ENCODE measurements at places on chromosomes 6 and 20.
A peak's percentile ranks its signal among the peaks of the same experiment; 100 is the strongest.

GRCh38 chr6:45653117-45653883 lies 275.6 kb upstream of the SUPT3H start:
- peak; percentile 21 for DNase-seq
- no peaks in the 10 kb centered on the region for H3K27me3 ChIP-seq
- no peak overlapping the region for H3K4me3 ChIP-seq
- H3K4me1 ChIP-seq: no peaks in the 10 kb centered on the region
- H3K36me3 ChIP-seq: no peaks in the 10 kb centered on the region
- no peak overlapping the region for H3K27ac ChIP-seq

DNA sequence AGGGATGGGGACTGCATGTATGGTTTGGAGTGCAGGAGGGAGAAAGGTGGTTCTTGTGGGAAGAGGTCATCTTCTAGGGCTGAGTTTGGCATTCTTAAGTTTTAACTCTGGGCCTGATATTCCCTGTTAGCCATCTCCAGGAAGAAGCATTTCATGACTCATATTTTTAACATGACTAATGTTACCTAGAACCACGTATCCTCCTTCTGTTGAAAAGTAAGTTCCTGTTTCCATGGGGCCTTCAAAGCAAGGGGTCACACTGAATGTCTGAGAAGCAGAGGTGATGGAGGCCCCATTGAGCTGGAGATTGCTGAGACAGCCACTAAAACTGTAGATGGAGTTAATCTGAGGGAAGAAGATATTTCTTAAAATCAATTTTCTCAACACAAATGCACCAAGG lies 30.2 kb downstream of the FAM229B start:
- no peak overlapping the region for H3K27ac ChIP-seq
- H3K27me3 ChIP-seq: no peaks in the 10 kb centered on the region
- no peak overlapping the region for H3K4me3 ChIP-seq
- H3K4me1 ChIP-seq: no peaks in the 10 kb centered on the region
- no peak for DNase-seq

- no peak overlapping the region for H3K4me3 ChIP-seq
- H3K27ac ChIP-seq: no peak overlapping the region
- H3K36me3 ChIP-seq: no peaks in the 10 kb centered on the region
- H3K27me3 ChIP-seq: no peaks in the 10 kb centered on the region
- DNase-seq: no peak
- H3K4me1 ChIP-seq: no peaks in the 10 kb centered on the region
Observed at GRCh38 chr20:35972462-35972861, 4.1 kb downstream of the CNBD2 start.

GRCh38 chr6:92962846-92963245 lies 456.5 kb downstream of the EPHA7 start:
- no peak overlapping the region for H3K4me3 ChIP-seq
- DNase-seq: no peak
- no peaks in the 10 kb centered on the region for H3K27me3 ChIP-seq
- no peak overlapping the region for H3K27ac ChIP-seq
- no peaks in the 10 kb centered on the region for H3K4me1 ChIP-seq

GRCh38 chr6:167877994-167878779 lies 51.5 kb downstream of the AFDN start:
- DNase-seq: no peak
- no peaks in the 10 kb centered on the region for H3K4me1 ChIP-seq
- H3K27ac ChIP-seq: no peak overlapping the region
- H3K4me3 ChIP-seq: no peak overlapping the region

DNA sequence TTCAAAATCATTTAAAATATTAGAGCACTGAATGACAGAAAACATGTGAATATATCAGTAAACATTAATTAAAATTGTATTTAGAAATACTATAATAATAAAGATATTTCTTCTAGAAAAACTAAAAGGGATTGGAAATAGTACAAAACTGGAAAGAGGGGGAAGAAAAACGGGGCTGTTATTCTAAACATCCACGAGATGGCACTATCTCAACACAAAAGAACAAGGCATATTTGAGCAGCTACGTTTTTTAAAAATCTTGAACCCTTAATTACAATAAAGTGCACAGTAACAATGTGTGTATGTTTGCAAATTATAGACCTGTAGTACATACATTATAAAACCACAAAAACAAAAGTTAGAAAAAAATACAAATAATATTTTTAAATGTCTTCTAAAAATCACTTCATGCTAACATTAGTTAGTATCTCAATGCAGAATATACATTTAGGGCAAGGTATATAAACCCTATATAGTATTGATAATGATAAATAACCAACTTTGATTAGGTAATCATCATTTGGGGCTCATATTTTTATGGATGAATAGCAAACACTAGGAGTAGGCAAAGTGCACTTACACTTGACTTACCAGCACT lies 42.5 kb upstream of the PNISR start:
- no peaks in the 10 kb centered on the region for H3K4me1 ChIP-seq
- no peak overlapping the region for H3K27ac ChIP-seq
- no peaks in the 10 kb centered on the region for H3K27me3 ChIP-seq
- no peak for DNase-seq

DNA sequence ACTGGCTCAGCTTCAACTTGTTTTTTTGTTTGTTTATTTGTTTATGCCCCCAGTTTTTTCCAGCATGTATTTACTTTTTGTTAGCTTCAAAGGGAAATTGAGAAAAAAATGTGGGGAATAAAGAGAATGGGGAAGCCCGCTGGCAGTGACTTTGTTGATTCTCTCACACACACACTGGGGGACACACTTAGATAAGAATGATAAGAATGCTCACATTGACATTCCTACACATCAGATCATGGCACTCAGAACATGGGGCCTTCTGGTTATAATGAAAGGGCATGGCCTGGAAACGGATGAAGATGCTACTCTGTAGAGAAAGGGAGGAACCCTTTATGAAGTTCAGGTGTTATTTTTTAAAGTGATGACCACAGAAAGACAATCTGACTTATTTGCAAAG lies 15.6 kb upstream of the DAAM2 start:
- H3K4me1 ChIP-seq: peaks cover 7% of the 10 kb centered on the region
- no peak overlapping the region for H3K4me3 ChIP-seq
- H3K36me3 ChIP-seq: no peaks in the 10 kb centered on the region
- DNase-seq: no peak
- peak overlapping the region; percentile 52 for H3K27ac ChIP-seq

GRCh38 chr6:111894951-111895350 lies 21.7 kb upstream of the FYN start:
- H3K4me1 ChIP-seq: no peaks in the 10 kb centered on the region
- H3K27ac ChIP-seq: no peak overlapping the region
- no peak overlapping the region for H3K4me3 ChIP-seq
- H3K27me3 ChIP-seq: no peaks in the 10 kb centered on the region

DNA sequence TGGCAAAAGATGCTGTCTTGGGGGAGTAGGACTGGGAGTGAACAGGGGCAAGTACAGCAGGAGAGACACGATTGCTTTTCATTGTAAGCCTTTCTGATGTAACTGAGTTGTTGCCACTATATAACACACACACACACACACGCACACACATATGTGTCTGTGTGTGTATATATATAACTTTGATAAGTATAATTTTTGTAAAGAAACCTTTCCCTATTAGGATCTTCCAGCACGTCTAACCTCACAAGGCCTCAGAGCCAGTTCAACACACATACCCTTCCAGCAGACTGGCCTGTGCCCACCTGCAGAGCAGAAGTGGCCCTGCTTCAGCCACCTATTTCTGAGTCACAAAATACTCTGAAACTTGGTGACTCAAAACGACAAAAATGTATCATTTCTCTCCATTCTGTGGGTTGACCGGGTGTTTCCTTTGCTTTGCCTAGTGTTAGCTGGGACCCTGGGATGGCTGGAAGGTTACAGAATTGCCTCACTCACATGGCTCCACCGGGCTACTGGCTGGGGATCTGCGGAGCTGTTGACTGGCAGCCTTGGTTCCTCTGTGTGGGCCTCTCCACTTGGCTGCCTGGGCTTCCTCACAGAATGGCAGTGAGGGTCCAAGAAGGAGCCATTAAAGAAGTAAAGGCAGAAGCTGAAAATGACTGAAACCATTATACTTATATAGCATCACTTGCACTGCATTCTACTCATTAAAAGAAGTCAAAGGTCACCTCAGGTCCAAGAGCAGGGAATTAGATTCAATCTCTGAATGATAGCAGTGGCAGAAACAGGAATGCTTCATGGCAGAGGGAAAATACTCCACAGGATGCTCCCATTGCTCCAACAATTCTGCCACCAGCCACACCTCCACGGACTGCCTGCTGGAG lies 126.4 kb downstream of the BANF2 start:
- H3K27ac ChIP-seq: no peak overlapping the region
- no peaks in the 10 kb centered on the region for H3K4me1 ChIP-seq
- DNase-seq: no peak
- no peak overlapping the region for H3K4me3 ChIP-seq
- no peaks in the 10 kb centered on the region for H3K36me3 ChIP-seq
- no peaks in the 10 kb centered on the region for H3K27me3 ChIP-seq

DNA sequence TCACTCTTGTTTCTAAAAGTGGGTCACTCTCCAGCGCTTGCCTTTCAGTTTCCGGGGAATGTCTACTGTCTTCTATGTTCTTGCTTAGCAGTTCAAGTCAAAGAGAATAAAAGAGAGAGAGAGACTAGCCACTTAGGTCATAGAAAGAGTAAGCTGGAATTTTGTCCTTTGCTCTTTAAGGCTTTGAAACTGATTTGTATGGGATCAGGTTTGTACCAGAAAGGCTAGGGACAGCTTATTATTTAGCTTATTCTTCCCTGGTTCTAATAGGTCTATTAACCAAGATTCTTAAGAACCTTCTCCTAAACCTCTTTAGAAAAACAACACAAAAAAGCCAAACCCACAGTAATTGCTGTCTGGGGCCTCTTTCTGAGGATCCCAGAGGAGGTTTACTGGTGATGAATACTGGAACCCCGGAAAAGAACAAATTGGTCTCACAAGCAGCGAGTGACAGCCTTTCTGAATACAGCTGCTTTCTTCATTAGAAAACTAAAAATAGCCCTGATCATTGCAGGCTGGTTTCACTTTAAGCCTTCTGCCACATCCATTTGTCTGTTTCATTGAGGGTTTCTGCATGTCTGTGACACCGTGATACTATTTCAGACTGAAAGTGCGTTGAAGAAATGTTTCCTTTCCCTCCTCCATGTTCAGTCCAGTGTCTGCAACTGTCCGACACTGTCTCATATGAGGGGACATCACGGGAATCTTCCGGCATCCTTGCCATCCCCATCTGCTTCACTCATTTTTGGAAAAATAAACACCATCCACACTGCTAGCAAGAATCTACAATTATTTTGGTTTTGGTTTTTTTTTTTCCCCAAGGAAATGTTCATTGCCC lies 75.1 kb upstream of the ATXN1 start:
- no peaks in the 10 kb centered on the region for H3K4me1 ChIP-seq
- no peak overlapping the region for H3K27ac ChIP-seq
- H3K27me3 ChIP-seq: no peaks in the 10 kb centered on the region

DNA sequence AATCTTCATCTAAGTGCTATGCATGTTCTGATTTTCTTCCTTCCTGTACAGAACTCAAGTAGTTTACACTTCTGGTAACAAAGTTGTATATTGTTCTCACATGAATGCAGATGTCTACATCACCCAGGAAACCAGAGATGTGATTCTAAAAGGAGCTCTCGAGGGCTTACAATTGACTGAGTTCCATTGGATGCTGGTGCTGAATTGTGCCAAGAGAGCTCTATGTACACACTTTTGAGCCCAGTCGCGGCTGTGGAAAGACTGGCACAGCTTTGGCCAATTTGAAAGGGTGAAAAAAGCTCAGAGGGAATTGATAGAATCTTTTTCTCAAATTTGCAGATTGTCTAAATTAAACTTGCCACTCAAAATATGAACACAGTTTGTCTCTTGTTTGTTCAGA lies 340.7 kb downstream of the LMBRD1 start:
- H3K4me1 ChIP-seq: no peaks in the 10 kb centered on the region
- no peak overlapping the region for H3K27ac ChIP-seq
- H3K27me3 ChIP-seq: no peaks in the 10 kb centered on the region
- no peak for DNase-seq
- no peaks in the 10 kb centered on the region for H3K36me3 ChIP-seq

Data from ascending aorta (tissue), 2 donors.